SW480 (cell line): ENCODE measurements at places on chromosomes 16 and 17.

DNA sequence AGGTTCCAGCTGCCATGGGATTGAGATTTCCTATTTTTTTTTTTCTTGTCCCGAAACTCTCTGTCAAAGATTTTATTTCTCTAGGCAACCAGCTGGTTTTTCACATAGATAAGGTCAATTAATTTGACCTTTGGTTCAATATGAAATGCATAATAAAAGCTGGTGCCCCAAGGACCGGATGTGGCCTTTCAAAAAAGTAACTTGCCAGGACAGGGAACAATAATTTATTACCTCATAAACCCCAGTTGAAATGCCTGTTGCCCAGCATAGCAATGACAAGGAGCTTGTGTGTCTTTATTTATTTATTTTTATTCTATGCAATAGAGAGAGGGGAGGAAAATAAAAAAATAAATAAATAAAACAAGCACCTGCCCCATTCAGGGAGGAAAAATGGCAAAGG is 472.7 kb downstream of the KCNJ2 start:
- peak; percentile 3 for DNase-seq

GRCh38 chr17:16068323-16068722 is 68.7 kb downstream of the TTC19 start:
- DNase-seq: no peak

DNA sequence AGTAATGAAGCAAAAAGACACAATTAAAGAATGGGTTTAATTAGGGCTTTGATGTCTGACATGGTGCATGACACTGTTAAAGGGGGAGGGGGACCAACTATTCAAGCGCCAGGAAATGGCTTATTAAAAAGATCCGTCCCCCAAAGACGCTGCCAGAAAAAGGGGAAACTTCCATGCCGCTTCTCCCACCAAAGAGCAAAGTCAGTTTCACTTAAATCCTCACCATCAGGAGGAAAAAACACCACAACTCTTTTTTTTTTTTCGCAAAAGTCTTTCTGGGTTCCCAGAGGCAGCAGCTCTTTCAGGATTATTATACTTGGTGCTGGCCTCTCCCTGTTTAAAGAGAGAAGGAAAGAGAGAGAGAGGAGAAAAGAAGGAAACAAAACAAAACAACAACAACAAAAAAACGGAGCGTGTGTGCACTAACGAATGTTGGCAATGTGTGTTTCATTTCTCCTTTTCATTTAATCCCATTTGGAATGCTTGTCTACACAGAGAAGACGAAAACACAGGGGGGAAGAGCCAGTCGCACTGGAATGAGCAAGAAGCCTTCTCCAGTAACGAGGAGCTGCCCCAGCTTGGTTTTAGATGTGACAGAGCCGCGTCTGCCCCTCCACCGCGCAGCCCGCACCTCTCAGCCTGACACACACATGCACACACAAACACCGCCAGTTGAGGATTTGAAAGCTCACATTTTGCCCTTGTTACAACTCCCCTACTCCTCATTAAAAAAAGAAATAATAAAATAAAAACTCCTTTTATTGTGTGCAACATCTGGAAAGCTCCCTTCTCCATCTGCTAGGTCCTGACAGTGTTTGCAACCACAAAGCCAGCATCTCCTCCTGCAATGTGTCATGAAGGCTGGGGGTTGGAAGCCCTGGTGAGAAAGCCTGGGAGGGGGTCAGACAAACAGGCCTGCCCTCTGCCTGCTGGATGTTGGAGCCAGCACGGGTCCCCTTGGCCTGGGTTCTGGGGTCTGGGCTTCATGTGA is 32.7 kb upstream of the AXIN2 start:
- DNase-seq: peak; percentile 81

GRCh38 chr17:1940810-1941185 is 84.3 kb downstream of the RTN4RL1 start:
- DNase-seq: no peak

- DNase-seq: no peak
Observed at GRCh38 chr17:78433013-78433727, 54.7 kb downstream of the PGS1 start.

DNA sequence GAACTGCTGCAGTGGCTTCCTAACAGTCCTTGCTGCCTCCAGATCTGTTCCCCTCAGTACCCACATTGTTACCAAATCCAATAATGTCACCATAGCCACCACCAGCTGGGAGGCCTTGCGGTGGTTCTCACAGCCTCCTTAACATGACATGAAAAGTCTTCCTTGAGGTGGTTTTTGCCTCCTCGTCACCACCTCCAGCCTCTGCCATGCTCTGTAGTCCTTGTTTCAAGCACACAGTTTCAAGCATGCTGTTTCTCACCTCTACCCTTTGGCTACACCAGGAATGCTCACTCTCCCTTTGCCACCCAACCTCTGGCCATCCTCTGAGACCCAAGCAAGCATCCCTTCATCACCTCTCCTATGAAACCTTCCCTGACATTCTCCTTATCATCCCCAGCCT is 47.2 kb downstream of the DNAH9 start:
- no peak for DNase-seq

DNA sequence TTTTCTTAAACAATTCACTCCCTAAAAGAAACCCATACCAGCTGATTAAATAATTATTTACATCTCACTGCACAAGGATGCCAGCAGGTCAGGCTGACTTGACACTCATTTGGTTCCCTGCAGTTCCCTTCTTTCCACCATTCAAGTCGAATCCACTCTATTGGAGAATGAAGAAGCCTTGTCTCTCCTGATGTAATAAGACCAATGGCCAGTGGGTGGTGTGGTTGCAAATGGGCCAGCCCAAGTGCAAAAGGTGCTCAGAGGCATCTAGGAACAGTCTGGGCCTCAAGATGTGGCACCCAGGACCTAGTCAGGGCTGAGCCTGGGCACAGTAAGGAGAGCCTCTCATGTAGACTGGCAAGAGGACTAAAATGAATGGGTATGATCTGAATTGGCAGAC is 9.3 kb downstream of the C16orf78 start:
- DNase-seq: peak; percentile 12

- no peak for DNase-seq
Observed at GRCh38 chr17:50737118-50737698, 17.8 kb downstream of the LUC7L3 start.

- DNase-seq: no peak
Observed at GRCh38 chr17:80559825-80560251, 15.2 kb downstream of the RPTOR start.

GRCh38 chr17:55040611-55041010 is 72.0 kb downstream of the STXBP4 start:
- no peak for DNase-seq

GRCh38 chr17:45687594-45687993 is 96.5 kb upstream of the CRHR1 start:
- no peak for DNase-seq

DNA sequence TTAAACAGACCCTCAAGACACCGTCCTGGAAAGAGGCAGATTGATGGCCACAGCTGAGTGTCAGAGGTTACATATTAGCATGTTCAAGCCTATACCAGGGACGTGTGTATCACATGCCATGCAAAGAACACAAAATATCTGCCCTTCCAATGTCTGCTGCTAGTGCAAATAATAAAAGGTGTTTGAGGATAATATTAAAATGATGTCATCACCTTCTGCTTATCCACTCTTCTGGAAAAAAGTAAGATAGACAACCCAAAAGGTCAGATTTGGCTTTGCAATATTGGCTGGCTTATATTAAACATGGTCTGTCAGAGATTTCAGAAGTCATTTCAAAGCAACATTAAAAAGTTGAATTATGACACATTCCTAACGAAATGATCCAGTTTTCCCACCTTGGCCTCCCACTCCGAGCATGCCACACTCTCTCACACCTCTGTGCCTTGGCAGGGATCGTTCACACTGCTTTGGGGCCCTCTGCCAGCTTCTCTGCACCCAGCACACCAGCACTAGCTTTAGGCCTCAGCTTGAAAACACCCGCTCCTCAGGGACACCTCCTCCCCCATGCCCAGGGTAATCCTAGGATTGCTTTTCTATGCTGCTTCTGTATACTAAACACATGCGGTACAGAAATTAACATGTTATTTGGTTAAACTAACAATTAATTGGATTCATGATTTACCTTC is 248.2 kb downstream of the NTN1 start:
- no peak for DNase-seq

DNA sequence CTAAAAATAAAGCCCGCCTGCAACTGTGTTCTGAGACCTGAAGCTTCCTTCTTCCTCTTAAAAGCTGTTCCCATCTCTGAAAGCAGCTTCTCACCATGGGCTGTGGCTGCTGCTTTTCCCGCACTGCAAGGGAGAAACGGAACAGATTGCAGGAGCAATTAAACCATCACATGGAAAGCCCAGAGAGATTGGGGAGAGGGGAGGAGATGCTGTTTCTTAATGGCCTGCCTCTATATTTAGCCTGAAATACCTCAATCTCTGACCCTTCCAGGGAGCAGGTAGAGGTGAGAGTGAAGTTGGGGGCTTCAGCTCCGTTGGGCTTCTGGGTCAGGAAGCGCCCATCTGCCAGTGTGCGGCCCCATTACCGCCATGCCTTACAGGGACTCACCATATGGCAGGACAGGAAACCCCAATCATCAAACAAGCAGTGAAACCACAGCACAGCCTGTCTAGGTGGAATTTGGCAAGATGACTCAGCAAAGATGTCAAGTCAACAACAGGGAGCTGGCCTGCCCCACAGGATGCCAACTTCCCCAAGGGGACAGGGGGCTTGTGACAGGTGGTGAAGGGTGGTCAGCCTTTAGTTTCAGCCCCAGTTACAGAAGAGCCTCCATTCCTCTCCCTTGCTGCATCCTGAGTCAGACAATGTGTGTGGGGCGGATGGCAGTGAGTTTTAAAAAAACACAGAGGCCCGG is 286.6 kb upstream of the CCL2 start:
- DNase-seq: peak; percentile 70
